Stimulated activated naive CD4-positive, alpha-beta T cell treated with Interleukin-2 at 50 U/mL for 16 hours (primary cell): ENCODE measurements at places on chromosomes 4 and X.

- no peak for DNase-seq
These were observed 52.6 kb downstream of the SGMS2 start for GRCh38 chr4:107877361-107877760.

- no peak for DNase-seq
These were observed 2.0 kb upstream of the ATRX start for GRCh38 chrX:77788050-77788449.

DNA sequence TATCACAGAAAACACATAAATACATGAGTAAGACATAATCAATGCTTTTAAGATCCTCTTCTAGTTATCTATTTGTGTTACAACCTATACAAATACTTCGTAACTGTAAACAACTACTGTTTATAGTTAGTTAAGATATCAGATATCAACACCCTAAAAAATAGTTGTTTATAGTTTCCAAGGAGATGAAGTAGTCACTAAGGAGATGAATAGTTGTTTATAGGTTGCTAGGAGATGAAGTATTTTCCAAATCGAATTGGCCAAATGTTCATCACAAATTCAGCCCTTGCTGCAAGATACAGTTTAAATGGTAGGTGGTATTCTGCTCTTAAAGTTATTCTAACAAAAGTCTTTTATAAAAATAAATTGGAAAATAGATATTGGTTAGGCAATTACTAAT, 618.2 kb upstream of the PCDH10 start:
- DNase-seq: no peak

DNA sequence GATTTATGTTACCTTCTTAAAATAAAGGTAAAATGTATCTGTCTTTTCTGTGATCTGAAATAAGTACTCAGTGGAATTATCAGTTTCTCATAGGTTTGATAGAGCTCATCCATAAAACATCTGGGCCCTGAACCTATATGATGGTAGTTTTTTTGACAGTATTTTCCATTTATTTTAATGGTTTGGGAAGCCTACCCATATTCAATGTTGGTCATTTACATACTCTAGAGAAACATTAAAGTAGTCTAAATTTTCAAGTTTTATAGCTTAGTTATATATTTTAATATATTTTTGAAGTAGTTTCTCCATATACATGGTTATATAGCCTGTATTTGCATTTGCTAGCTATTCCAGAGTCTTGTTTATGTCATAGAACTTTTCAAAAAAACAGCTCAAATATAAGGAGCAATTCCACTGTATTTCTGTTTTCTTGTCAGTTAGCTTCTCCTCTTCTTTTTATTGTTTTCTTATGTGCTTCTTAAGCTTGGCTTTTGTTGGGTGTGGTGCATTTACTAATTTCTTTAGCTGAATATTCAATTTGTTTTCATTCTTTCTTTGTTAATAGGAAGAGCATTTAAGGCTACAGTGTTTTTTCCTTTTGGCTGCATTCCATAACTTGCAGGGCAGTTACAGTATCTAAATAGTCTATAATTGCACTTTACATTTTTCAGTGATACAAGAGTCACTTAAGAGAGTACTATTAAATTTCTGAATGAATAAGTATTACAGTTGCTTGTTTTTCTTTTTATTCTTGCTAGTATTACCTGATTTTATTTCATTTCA, 181.4 kb downstream of the DKK2 start:
- DNase-seq: no peak

GRCh38 chr4:97404876-97405523, 738.3 kb downstream of the STPG2 start:
- DNase-seq: no peak

GRCh38 chr4:124118061-124118460, 594.5 kb downstream of the ANKRD50 start:
- no peak for DNase-seq

DNA sequence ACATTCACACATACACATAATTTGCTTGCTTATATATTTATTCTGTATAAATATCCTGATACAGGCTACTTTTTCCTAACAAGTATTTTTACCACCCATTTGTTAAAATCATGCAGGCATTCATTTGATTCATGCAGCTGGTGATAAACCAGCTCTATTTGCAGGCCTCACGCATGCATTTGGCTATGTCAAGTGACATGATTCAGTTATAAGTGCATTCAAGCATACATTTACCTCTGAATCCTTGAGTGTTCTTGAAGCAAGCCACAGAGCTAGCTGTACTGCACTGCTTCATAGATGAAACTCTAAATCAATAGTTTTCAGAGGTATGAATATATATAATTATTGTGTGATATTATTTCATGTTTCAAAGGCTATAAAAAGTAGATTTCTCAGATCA, 544.0 kb upstream of the AGA start:
- DNase-seq: no peak

- DNase-seq: no peak
These were observed 615.6 kb downstream of the CENPC start for GRCh38 chr4:66929748-66930147.

- no peak for DNase-seq
These were observed 172.3 kb downstream of the SHROOM3 start for GRCh38 chr4:76607266-76607799.

DNA sequence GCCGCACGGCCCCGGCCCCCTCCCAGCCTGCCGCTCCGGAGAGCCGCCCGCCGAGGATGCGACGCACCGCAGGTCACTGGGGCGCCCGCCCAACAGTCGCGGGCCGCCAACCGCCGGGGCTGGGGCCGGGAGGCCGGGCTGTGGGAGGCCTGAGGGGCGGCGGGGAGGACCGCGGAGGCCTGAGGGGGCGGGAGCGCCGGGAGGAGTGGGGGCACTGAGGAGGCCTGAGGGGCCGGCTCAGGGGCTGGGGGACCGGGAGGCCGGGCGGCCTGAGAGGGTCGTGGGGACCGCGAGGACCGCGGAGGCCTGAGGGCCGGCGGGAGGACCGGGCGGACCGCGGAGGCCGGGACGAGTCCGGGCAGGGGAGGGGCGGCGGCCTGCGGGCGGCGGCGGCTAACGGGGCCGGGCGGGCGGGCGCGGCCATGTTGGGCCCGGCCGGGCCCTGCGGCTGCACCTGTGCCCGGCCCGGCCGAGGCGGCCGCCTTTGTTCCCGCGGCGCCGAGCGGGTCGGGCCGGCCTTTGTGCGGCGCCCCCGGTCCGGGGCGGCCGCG, 353 bp downstream of the NSD2 start:
- DNase-seq: no peak

- DNase-seq: no peak
These were observed 1.8 kb downstream of the RIPPLY1 start for GRCh38 chrX:106901341-106901740.

GRCh38 chr4:39263895-39264294, 81.6 kb downstream of the WDR19 start:
- DNase-seq: no peak

DNA sequence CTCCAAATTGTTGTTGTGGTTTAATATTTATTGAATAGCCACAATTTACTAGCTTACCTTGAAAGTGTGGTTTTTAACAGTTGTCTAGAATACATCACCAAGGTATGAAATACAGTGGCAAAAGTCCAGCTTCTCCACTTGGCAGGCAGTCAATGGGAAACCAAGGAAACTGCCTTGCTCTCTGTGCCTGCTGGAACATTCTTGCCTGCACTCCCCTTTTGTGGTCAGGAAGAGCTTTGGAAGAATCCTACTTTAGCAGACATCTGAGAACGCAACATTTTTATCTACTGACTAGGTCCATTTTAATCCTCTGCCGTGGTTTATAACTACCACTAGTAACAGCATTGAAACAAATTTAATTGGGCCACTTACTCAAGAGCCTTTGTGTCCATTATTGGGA, 64.5 kb downstream of the TENM3 start:
- no peak for DNase-seq

DNA sequence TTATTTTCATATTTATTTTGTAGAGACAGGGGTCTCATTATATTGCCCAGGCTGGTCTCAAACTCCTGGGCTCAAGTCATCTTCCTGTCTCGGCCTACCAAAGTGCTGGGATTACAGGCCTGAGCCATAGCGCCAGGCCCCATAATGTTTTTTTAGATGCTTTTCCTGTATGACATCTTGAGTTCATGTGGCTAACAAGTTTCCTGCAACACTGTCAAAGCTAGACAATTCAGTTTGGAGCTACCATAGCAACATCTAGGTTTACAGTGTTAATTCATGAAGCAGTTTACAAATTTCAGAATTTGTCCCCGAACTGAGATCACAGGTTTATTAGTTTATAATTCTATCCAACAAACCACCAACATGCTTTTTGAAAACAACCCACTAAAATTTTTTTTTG, 6.4 kb upstream of the IL13RA2 start:
- no peak for DNase-seq

DNA sequence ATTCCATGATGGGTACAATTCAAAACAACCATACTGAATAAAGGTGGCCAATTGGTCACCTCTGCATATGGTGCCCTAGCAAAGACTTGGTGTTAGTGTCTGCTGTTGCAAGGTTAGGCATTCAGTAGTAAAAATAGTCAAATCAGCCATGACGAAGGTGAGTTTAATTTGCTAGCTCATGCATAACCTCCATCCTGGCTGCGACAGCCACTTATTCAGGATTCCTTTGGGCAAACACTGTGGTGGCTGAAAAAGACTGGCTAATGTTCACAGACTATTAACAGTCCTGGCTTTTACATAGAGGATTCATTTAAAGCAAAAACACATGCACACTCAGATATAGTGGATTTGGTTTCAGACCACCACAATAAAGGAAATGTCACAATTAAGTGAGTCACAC, 34.8 kb upstream of the MAP9 start:
- DNase-seq: no peak

GRCh38 chrX:45889471-45889870, 655.8 kb downstream of the ZNF674 start:
- DNase-seq: no peak

- DNase-seq: no peak
These were observed 122.0 kb downstream of the CORIN start for GRCh38 chr4:47715716-47716416.

DNA sequence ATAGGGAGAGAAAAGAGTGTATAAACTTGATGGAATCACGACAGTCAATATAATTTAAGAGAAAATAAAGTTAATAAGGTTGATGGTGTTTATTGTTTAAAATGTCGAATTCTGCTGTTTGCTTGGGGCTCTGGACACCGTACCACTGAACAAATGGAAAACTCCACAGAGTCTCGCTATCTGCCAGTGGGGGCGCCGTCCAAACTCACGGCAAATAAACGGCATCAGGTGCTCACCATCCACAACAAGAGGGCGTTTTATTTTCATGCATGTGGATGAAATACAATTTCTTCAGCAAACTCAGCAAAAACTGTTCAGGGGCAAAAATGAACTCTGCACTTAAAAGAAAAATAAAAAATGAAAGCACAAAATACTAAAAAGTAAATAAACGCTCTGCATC, 46.6 kb upstream of the FAM47C start:
- no peak for DNase-seq

DNA sequence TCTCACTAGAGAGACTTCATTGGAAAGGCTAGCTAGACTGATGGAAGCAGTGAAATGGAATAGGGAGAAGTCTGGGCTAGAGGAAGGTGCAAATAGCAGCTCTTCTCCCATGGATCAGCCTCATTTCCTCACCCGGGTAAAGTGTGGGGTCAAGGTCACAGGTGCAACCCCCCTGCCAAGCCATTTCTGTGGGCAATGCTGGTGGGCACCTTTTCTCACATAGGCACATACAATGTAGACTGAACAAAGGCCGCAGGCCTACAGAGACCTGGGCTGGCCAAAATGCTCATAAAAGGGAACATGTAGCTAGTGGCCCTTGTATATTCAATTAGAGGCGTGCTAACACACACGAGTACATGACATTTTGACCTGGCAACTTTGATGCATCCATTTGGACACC, 71.5 kb upstream of the EFNB1 start:
- no peak for DNase-seq

DNA sequence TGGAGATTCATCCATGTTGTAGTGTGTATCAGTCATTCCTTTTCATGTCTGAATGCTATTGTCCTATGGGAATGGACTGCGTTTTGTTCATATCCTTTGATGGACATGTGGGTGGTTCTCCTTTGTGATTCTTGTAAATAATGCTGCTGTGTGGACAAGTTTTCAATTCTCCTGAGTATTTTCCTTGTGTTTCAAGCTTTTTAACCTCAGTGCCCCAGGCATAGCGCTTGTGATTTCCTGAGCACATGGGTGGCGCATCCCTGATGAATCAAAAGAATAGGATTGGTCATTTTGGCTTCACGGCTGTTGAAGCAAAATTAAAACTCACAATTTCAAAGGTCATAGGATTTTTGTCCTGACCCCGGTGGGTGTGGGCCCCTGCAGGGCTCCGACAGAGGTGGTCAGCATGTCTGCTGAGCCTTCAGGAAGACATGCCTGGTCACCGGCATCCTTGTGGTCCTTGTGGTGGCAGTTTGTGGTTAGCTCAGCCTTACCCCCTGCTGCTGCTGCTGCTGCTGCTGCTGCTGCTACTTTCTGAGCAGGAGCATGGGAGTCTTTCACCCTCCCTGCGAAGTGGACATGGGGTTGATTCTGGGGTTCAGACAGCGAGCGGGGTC, 30.0 kb downstream of the SHROOM2 start:
- DNase-seq: no peak

- no peak for DNase-seq
These were observed 9.1 kb downstream of the IGFBP7 start for GRCh38 chr4:57100979-57101651.

GRCh38 chrX:139831017-139831416, 101.8 kb downstream of the ATP11C start:
- DNase-seq: no peak

- DNase-seq: no peak
These were observed 19.1 kb downstream of the PRIMPOL start for GRCh38 chr4:184668511-184669114.

- no peak for DNase-seq
These were observed 50.1 kb upstream of the SGMS2 start for GRCh38 chr4:107774681-107775080.

DNA sequence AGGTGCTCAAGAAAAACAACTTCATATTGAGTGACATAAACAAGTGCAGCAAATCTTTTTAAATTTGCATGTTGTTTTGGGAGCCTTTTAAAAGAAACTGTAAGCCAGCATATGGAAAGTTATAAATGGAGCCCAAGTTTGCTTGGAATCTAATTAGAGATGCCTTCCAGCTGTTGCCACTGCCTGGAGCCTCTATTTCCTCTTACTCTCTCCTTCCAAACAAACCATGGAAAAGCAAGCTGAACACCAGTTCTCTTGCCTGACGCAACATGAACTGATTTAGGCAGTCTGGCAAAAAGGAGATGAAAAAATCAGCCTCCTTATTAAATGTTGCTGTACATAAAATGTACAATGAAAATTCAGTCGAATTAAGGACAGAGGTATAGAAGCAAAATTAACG, 21.5 kb downstream of the ARSJ start:
- no peak for DNase-seq

DNA sequence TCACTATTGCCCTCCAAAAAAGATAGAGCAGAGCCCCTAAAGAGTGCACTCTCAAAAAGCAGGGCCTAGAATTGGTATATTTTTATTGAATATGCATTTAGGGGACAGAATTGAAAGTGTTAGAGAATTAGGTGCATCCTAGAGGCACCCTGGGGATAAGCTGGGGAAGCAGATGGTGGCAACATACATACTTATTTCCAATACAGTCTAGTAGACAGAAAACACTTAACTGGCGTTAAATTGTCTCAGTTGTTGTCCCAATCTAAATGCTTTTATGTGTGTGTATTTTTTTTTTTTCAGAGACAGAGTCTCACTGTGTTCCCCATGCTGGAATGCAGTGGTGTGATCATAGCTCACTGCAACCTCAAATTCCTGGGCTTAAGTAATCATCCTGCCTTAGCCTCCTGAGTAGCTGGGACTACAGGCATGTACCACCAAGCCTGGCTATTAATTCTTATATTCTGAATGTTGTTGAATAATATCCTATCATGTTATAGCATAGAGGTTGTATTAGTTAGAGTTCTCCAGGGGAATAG, 481.8 kb downstream of the GRXCR1 start:
- no peak for DNase-seq
